ENCODE measurements at places on chromosomes 2 and 18. TPM values are rescaled to one million over a fixed set of nuclear protein-coding genes. Genes with fewer than 3 reads are reported as not detected.

GRCh38 chr2:45745231-45745630 is 93.8 kb downstream of the PRKCE start:
- H3K27me3 ChIP-seq: no peaks in the 10 kb centered on the region
- no peak for DNase-seq
- H3K36me3 ChIP-seq: peaks cover 2% of the 10 kb centered on the region
- H3K4me3 ChIP-seq: no peak overlapping the region
- no peaks in the 10 kb centered on the region for H3K4me1 ChIP-seq
- H3K27ac ChIP-seq: no peak overlapping the region

DNA sequence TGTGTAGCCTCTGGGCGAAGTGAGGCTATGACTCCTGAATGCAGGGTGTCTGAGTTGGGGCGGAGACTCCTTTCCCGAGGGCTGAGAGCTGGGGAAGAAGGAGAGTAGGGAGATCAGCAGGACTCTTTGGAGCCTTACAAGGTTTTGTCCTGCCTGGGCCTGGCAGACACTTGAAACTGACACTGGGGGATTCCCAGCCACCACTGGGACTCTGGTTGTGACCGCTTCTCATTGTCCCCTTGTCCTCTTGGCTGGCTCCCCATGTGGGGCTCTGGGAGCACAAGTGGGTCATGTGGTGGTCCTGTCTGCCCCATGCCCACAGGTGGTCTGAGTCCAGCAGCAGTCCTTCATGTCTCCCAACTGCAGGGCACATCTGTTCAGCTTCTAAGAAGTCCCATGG is 78.2 kb upstream of the MGAT4A start:
- H3K27ac ChIP-seq: no peak overlapping the region
- no peaks in the 10 kb centered on the region for H3K4me1 ChIP-seq
- no peaks in the 10 kb centered on the region for H3K36me3 ChIP-seq
- no peak overlapping the region for H3K4me3 ChIP-seq
- H3K27me3 ChIP-seq: no peaks in the 10 kb centered on the region
- no peak for DNase-seq

DNA sequence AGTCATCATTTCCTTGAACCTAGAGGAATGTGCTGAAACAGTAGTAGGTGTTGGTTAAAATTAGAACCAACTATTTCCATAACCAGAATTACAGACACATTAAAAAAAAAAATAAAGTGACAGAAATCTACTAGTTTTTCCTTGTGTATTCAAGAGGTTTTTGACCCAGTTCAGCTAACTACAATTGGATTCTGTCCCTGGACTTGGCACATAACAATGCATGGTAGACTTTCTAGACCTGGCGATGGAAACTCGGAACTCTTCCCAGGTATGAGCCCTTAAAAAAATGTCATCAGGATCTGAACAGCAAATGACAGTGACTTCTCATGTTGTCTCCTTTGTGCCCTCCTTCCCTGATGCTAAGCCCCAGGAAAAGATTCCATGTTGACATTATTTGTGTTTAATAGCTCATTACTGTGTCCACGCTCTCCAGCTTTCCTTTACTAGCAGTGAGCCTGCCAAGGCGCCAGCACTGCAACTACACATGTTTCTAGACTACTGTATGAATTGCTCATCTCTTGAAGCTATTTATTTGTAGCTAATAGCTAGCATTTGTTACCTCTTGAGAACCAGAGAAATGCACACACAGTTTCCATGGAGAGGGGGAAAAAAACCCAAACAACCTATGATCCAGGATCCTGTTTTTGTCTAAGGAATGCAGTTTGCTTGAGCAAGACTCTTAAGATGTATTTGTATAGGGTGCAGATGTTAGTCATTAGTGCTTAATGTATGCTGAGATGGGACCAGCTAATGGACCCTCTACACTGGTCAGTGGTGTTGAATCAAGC is 148.5 kb downstream of the FMNL2 start:
- H3K4me3 ChIP-seq: no peak overlapping the region
- H3K27ac ChIP-seq: no peak overlapping the region
- no peaks in the 10 kb centered on the region for H3K27me3 ChIP-seq
- no peaks in the 10 kb centered on the region for H3K36me3 ChIP-seq

ARHGAP15 gene
- total RNA-seq: not detected

- no peak overlapping the region for H3K4me3 ChIP-seq
- no peaks in the 10 kb centered on the region for H3K4me1 ChIP-seq
- H3K36me3 ChIP-seq: peaks cover 27% of the 10 kb centered on the region
- H3K27me3 ChIP-seq: no peaks in the 10 kb centered on the region
- DNase-seq: no peak
These were observed 87.8 kb downstream of the HDAC4 start for GRCh38 chr2:239312741-239313667.

MBP gene
- total RNA-seq: 8.6 TPM

MERTK gene
- total RNA-seq: 4.8 TPM

DNA sequence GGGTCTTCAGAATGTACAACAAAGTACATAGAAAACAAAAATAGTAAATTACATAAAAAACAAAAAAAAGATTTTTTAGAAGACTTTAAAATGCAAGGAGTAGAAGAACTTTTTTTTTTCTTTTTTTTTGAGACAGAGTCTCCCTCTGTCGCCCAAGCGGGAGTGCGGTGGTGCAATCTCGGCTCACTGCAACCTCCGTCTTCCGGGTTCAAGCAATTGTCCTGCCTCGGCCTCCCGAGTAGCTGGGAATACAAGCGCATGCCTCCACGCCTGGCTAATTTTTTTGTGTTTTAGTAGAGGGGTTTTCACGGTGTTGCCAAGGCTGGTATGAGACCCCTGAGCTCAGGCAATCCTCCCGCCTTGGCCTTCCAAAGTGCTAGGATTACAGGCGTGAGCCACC is 104.5 kb upstream of the ZC3H15 start:
- no peak overlapping the region for H3K27ac ChIP-seq
- no peak for DNase-seq
- peaks cover 21% of the 10 kb centered on the region for H3K36me3 ChIP-seq
- no peaks in the 10 kb centered on the region for H3K4me1 ChIP-seq

CCDC148 gene
- 1.5 TPM for total RNA-seq

HOXD3 gene
- total RNA-seq: not detected

ACVR1C gene
- total RNA-seq: 0.81 TPM

DNA sequence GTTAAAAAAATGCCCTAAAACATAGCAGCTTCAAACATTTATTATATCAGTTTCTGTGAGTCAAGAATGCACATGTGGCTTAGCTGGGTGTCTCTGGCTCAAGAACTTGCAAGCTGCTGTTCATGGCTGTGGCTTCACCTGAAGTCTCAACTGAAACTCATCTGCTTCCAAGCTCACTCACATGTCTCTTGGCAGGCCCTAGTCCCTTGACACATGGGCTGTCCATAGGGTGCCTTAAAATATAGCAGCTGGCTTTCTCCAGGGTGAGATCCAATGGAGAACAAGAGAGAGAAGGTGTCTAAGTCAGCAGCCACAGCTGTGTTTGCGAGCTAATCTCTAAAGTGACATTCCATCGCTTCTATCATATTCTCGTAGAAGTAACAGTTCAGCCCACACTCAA is 152.8 kb downstream of the DSEL start:
- no peak overlapping the region for H3K4me3 ChIP-seq
- no peaks in the 10 kb centered on the region for H3K36me3 ChIP-seq
- no peaks in the 10 kb centered on the region for H3K27me3 ChIP-seq
- H3K27ac ChIP-seq: no peak overlapping the region
- no peaks in the 10 kb centered on the region for H3K4me1 ChIP-seq

CPSF3 gene
- 95.5 TPM for total RNA-seq

GRCh38 chr2:38886063-38886462 is 3.6 kb upstream of the ARHGEF33 start:
- no peak for DNase-seq
- H3K36me3 ChIP-seq: no peaks in the 10 kb centered on the region
- no peak overlapping the region for H3K4me3 ChIP-seq
- H3K27ac ChIP-seq: no peak overlapping the region
- H3K4me1 ChIP-seq: no peaks in the 10 kb centered on the region

DNA sequence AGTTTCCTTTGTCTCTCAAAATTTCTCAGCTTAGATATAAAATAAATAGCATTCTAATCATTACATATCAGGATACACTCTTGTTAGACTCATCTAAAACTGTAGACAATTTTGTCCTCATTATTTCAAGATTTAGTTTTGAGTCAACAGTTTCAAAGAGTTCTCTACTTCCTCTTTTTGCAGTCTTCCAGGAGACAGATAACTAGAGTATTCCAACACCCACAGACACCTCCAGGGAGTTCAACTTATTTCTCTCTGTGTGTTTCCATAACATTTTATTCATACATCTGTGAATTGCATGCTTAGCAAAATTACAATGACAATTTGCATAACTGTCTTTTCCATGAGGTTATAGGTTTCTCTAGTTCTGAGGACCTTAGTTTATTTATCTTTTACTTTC is 166.6 kb upstream of the HNMT start:
- no peak for DNase-seq
- no peak overlapping the region for H3K4me3 ChIP-seq
- H3K27me3 ChIP-seq: no peaks in the 10 kb centered on the region
- H3K27ac ChIP-seq: no peak overlapping the region
- H3K4me1 ChIP-seq: no peaks in the 10 kb centered on the region

DNA sequence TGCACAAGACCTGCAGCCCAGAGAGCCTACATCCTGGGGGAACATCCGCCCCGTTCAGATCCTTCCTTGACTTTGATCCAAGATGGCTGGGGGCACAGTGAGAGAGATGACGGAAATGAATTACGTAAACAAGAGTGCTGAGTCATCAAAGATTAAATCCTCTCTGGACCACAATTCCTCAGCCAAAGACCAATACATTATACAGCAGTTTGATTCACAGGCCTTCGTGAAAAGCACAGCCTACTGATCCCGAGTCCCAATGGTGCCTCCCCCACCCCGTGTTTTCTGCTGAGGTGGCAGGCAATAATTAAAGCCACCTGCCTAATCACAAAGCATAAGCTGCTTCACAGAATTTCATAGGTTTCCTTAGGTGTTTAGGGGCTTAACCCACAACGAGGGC is 43.0 kb downstream of the MYO5B start:
- no peak overlapping the region for H3K4me3 ChIP-seq
- DNase-seq: no peak
- no peaks in the 10 kb centered on the region for H3K27me3 ChIP-seq
- no peaks in the 10 kb centered on the region for H3K4me1 ChIP-seq

- H3K4me3 ChIP-seq: no peak overlapping the region
- H3K27ac ChIP-seq: no peak overlapping the region
- H3K4me1 ChIP-seq: no peaks in the 10 kb centered on the region
- peaks cover 2% of the 10 kb centered on the region for H3K36me3 ChIP-seq
These were observed 678.3 kb downstream of the CBLN2 start for GRCh38 chr18:71865888-71866287.

EFHD1 gene
- 2.8 TPM for total RNA-seq

- no peaks in the 10 kb centered on the region for H3K4me1 ChIP-seq
- no peak for DNase-seq
- no peak overlapping the region for H3K4me3 ChIP-seq
- H3K27me3 ChIP-seq: no peaks in the 10 kb centered on the region
These were observed 267.9 kb downstream of the SOX11 start for GRCh38 chr2:5959836-5960820.

SPHKAP gene
- total RNA-seq: not detected

DNA sequence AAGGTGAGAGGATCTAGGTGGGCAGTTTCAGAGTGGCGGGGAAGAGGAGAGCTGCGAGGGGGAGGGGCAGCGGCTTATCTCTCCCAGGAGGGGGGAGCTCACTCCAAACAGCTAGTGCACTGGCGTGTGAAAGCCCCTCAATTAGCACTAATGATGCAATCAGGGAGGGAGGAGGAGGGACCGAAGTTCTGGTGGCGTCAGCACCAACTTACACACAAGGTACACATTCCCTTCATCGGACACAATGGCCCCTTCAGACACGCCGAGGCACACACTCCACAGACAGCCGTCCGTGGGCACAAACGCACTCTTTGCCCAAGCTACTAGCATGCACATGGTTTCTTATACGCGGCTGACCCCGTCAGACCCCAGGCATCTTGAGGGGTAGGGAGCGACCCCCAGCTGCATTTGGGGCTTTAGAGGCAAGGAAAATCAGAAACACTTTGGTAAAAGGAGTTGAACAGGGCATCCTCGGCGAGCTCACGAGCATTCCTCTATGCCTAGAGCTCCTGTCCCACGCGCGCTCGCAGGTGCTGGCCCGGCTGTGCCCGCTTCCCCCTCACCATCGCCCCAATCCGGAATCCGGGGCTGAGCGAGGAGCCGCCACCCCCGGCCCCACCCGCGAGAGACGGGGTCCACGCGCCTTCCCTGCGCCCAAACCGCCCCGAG is 868 bp upstream of the PKDCC start:
- H3K4me3 ChIP-seq: peak overlapping the region; percentile 94
- peak; percentile 84 for DNase-seq
- peaks cover 11% of the 10 kb centered on the region for H3K27me3 ChIP-seq

DNA sequence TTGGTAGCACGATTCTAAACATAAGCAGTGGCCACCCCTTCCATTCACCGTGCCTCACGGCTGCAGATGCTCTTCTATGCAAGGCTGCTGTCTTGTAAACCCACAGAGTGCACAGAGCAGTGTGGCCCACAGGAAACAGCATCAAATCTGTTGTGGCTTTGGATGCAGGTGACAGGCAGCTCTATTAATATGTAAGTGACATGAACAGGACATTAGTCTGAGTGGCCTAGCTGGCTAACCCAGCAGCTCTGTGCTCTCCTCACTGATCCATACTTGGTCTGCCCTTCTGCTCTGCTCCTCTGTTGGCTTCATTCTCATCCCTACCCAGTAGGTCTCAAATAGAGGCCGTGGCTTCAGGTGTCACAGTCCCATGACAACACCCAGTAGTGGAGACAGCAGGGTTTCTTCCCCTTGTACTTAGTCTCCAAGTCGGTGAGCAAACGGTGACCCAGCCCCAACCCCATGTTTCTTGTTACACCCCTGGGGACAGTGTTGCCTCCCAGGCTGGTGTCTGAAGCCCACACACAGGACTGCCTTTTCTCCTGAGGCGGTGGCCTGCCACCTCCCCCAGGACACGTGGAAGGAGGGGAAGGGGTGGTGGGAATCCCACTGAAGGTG is 5.8 kb downstream of the SH3RF3 start:
- H3K36me3 ChIP-seq: no peaks in the 10 kb centered on the region
- DNase-seq: no peak
- no peaks in the 10 kb centered on the region for H3K4me1 ChIP-seq
- H3K4me3 ChIP-seq: no peak overlapping the region
- H3K27me3 ChIP-seq: peaks cover 11% of the 10 kb centered on the region
- H3K27ac ChIP-seq: no peak overlapping the region

CGREF1 gene
- total RNA-seq: 2.1 TPM

DNA sequence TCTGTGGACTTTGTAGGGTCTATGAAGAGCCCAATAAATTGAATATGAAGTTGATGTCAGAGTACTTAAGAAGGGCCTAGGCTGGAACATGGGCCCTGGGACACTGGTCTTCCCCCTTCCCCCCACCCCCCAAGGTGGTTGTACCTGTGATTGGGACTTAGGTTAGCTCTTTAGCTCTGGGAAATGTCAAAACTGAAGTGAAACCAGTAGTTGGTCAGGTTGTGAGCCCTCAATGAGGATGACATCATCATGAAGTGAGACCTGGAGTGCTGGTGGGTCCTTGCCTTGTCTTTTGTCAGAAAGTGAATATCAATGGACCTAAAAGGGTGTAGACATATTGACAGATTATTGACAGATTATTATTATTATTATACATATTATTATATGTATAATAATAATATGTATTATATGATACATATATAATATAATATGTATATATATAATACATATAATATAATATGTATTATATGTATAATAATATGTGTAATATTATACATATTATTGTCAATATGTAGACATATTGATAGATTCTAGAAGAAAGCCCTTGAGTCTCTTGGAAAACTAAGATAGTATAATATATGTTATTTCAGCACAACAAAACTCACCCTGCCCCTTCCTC is 5.4 kb downstream of the MARS2 start:
- H3K27me3 ChIP-seq: no peaks in the 10 kb centered on the region
- H3K4me1 ChIP-seq: no peaks in the 10 kb centered on the region
- peaks cover 18% of the 10 kb centered on the region for H3K36me3 ChIP-seq

NAT8 gene
- not detected for total RNA-seq

GRCh38 chr2:211437396-211437795 is 881.0 kb downstream of the CPS1 start:
- no peak overlapping the region for H3K4me3 ChIP-seq
- no peaks in the 10 kb centered on the region for H3K36me3 ChIP-seq
- H3K4me1 ChIP-seq: peaks cover 3% of the 10 kb centered on the region
- no peak overlapping the region for H3K27ac ChIP-seq

All from H9 (cell line).